ENCODE measurements at places on chromosomes 16 and 17.
A peak's percentile ranks its signal among the peaks of the same experiment; 100 is the strongest.

GRCh38 chr16:1712791-1713261 lies 6.8 kb downstream of the MAPK8IP3 start:
- DNase-seq = no peak

- DNase-seq = no peak
These were observed 26.9 kb downstream of the NSMCE1 start for GRCh38 chr16:27241658-27242057.

DNA sequence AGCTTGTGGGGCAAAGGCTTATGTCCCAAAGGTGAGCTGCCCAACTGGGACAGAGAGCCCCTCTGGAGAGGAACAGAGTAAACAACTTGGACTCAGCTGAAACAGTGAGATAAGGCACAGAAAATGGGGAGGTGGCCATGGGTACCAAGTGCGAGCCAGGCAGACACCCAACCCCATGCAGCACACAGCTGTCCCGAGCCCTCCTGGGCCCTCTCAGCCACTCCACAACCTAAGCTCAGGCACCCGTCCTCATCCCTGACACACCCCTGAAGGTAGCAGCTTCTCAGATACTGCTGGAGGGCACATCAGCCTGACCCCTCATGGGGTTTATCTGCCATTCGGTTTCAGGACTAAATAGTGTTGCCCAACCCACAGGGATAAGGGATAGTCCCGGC lies 4.8 kb upstream of the GFOD2 start:
- no peak for DNase-seq

GRCh38 chr16:79672524-79672923 lies 72.0 kb upstream of the MAF start:
- DNase-seq = no peak

DNA sequence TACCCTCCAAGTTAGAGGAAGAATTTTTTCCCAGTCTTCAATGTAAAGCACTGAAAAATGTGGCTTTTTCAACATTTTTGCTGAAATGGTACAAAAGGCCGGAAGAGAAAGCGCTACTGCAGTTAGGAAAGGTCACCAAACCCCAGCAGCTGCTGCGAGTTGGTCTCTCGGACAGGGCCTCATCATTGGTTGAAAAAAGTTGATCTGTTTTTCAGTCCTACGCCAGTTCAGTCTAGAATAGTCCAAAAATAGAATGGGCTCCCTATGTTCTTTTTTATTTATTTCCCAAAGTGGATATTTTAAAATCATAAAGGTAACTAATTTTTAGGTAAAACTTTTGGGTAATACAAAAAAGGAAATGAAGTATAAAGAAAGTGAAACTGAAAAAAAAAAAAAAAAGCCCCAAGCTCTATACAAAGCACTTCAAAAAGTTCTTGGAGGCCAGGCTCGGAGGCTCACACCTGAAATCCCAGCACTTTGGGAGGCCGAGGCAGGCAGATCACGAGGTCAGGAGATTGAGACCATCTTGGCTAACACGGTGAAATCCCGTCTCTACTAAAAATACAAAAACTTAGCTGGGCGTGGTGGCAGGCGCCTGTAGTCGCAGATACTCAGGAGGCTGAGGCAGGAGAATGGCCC lies 17.4 kb downstream of the ADAP2 start:
- DNase-seq = no peak

- no peak for DNase-seq
These were observed 43.6 kb downstream of the SMG6 start for GRCh38 chr17:2259769-2260536.

GRCh38 chr16:50678531-50678930 lies 2.6 kb downstream of the SNX20 start:
- DNase-seq = no peak

DNA sequence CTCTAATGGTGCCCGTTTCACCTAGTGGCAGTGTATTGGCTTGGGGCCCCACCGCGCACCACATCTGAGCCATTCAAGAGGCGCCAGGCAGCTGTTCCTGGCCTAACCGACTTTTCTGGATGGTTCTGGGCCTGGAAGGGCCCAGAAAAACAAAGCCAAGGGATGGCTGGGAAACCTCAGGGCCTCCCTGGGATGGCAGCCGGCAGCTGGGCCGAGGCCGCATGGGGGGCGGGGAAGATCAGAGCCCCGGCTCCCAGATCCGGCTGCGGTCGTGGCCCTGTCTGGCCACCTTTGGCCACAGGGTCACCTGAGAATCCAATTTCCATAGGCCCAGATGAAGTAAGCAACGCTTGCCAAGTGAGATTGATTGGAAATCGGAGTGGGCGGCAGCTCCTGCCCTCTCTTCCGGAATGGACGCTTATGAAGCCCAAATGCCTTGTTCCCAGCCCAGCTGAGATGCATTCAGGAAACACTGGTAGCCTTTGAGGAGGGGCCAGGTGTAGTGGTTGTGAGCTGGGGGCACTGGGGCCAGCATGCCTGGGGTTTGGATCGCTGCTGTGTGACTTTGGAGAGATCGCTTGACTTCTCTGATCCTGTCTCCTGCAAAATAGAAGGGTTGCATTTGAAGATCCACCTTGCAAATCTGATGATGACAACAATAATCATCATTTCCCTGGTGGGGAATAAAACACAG lies 163.8 kb upstream of the GSE1 start:
- DNase-seq = no peak

GRCh38 chr17:63425483-63425882 lies 20.6 kb downstream of the CYB561 start:
- DNase-seq = peak; percentile 40

DNA sequence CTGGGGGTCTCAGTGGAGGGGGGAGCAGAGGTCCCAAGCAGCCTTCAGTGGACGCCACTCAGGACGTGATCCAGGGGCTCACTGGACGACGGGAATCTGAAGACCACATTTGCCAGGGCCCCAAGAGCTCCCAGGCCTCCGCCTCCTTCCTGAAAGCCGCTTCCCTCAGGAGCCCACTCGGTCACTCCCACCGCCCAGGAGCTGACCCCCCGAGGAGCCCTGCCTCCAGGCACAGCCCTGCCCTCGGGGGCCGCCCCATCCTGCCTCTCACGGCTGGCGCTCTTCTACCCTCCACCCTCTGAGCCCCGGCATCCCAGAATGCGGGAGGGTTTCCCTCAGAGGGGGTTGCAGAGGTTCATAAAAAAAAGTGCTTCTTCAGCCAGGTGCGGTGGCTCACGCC lies 24.2 kb downstream of the TIMM22 start:
- no peak for DNase-seq

- no peak for DNase-seq
These were observed 31.5 kb downstream of the MXRA7 start for GRCh38 chr17:76679239-76679638.

DNA sequence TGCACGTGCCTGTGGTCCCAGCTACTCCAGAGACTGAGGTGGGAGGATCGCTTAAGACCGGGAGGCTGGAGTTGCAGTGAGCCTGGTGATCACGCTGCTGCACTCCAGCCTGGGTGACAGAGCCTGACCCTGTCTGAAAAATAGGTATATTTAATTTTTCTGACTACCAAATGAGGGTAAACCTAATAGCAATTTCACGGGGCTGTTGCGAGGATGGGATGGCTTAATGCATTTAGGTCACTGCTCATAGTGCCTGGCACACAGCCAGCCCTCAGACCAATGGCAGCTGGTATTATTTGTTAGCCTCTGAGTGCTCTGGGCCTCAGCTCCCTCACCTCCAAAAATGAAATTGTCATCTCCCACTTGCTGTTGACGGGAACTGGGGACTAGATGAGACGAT lies 5.9 kb upstream of the CDIP1 start:
- no peak for DNase-seq

DNA sequence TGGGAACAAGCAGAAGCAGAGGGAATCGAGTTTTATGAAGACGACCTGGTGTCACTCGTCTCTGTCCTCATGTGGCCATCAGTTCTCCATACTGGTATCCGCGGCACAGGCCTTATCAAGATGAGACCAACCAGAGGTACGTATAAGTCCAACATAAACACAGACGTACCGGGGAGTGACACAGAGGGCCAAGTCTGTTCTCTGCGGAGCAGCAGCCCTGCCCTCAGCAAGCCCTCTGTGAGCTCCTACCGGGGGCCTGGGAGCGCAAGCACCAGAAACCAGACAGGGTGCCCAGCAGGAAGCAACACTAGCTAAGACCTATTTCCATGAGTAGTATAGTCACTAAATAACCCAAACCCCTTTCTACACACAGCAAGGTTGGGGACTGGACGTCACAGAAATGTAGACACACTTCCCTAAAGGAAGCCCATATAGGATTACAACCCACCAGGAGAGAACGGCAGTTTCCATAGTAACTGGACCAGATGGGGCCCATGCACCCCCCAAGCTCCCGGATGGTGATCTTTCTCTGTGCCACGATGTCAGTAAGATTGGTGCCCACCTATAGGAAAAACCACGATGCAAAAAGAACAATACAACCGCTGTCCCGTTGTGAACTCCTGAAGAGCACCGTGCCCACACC lies 911 bp downstream of the ARL16 start:
- no peak for DNase-seq

GRCh38 chr16:47524007-47524405 lies 62.9 kb downstream of the PHKB start:
- no peak for DNase-seq

DNA sequence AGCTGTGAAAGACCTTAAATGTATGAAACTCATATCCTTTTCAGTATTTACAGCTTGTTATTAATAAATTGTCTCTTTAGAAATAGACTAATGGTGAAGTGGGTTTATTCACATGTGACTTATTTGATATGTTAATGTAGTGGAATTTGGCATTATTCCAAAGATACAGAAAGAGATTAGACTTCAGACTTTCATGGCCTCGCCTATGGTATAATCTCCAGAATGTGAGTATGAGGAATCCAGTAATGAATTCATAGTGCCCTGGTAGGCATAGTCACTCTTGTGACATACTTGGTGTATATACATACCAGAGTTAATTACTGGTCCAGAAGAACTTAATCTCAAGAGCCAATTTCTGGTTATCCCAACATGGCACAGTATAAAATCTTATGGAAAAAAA lies 72.7 kb downstream of the OMG start:
- no peak for DNase-seq

DNA sequence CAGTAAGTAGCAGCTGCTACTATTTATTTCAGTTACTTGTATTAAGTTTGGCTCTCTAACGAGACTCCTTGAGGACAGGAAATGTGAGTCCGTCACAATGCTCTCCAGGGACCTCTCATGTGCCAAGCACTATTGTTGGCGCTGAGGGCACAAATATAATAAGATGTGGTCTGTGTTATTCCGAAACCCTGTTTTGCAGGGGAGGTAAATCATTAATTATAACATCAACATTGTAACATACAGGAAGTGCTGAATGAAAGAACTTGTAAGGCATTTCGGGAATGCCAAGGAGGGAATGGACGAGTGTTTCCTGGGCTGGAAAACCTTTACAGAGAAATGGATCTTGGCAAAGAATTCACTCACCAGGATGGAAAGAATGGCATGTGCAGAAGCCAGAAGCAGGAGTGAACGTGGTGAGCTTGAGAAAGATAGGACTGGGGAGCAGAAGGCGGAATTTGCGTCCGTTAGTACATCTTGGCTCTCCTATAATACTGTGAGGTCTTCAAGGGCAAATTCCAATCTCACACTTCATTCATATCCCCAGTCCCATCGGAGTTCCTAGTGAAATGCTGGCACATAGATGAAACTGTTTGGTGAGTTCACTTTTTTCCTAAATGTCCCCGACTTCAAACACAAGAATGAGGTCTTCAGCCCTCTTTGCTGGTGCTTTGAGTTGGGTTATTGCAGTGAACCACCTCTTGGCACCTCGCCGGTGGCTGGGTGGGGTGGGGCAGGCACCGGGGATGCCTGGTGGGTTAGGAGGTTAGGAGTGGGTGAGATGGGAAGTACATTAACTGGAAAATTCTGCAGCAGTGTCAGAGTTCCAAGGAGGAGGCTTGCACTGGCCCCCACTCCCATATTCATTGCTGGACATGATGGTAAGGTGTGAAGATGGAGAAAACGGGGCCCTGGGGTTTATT lies 11.5 kb downstream of the TAC4 start:
- DNase-seq = peak; percentile 38

GRCh38 chr17:75876190-75876937 lies 2.0 kb downstream of the TRIM47 start:
- no peak for DNase-seq
